ENCODE measurements at places on chromosomes 4 and X. TPM values are rescaled to one million over a fixed set of nuclear protein-coding genes. Genes with fewer than 3 reads are reported as not detected.
A peak's percentile ranks its signal among the peaks of the same experiment; 100 is the strongest.

DNA sequence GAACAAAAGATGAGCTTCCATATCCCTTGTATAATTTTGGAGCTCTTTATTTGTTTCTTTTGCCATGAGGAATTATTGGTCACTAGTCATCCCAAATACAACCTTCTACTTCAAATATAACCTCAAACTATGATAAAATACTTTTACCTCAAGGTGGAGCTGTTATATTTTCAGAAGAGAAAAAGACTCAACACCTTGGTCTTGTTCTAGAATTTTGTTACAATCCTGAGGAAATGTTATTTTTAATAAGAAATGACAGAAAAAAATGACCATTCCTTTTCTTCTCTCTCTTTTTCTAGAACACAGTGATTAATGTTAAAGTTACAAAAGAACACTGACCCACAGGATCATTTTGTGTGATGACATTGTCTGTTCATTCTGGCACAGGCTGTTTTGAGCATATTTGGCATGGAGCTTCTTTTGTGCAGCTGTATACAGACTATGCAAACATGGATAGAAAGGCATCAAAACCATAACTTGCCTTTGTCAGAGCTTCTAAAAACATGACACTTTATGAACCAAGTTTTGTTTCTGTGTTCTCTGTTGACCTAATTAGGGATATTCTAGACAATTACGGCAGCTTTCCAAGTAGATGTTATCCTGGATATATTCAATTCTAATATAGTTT lies 159.6 kb upstream of the CTSO start:
- H3K27me3 ChIP-seq, result no peaks in the 10 kb centered on the region
- no peaks in the 10 kb centered on the region for H3K36me3 ChIP-seq
- H3K4me3 ChIP-seq, result no peak overlapping the region
- peaks cover 14% of the 10 kb centered on the region for H3K4me1 ChIP-seq
- H3K27ac ChIP-seq, result no peak overlapping the region

Gene GATA1
- total RNA-seq, result not detected

Gene FAM47E
- 0.54 TPM for total RNA-seq

GRCh38 chr4:153758136-153758535 lies 1.7 kb downstream of the RNF175 start:
- DNase-seq, result no peak
- peaks cover 17% of the 10 kb centered on the region for H3K27me3 ChIP-seq
- H3K36me3 ChIP-seq, result no peaks in the 10 kb centered on the region

- DNase-seq, result peak; percentile 0
- no peaks in the 10 kb centered on the region for H3K4me1 ChIP-seq
- H3K27ac ChIP-seq, result no peak overlapping the region
- no peak overlapping the region for H3K4me3 ChIP-seq
- H3K27me3 ChIP-seq, result no peaks in the 10 kb centered on the region
Measured at GRCh38 chr4:20916106-20916505, 215.8 kb downstream of the PACRGL start.

- no peak overlapping the region for H3K27ac ChIP-seq
- peak; percentile 1 for DNase-seq
- no peak overlapping the region for H3K4me3 ChIP-seq
- H3K4me1 ChIP-seq, result no peaks in the 10 kb centered on the region
- no peaks in the 10 kb centered on the region for H3K36me3 ChIP-seq
- H3K27me3 ChIP-seq, result no peaks in the 10 kb centered on the region
Measured at GRCh38 chr4:66972087-66972486, 573.2 kb downstream of the CENPC start.

DNA sequence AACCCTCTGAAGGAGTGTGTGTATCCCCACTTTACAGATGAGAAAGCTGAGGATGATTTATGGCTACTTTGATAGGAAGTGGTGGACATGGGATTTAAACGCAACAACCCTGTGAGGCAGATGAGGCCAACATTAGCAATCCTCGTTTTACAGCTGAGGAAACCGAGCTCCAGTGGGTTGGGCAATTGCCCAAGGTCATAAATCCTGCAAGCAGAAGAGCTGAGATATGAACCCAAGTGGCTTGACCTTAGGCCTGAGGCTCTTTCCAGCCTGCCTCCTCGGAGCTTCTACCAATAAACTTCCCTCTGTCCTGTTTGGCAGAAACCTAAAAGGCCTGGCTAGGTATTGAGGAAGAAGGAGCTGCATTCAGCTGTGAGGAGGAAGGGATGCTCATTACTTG lies 185.5 kb upstream of the RBPJ start:
- no peaks in the 10 kb centered on the region for H3K36me3 ChIP-seq
- DNase-seq, result no peak
- H3K27ac ChIP-seq, result no peak overlapping the region

Gene POU3F4
- 0.31 TPM for total RNA-seq

DNA sequence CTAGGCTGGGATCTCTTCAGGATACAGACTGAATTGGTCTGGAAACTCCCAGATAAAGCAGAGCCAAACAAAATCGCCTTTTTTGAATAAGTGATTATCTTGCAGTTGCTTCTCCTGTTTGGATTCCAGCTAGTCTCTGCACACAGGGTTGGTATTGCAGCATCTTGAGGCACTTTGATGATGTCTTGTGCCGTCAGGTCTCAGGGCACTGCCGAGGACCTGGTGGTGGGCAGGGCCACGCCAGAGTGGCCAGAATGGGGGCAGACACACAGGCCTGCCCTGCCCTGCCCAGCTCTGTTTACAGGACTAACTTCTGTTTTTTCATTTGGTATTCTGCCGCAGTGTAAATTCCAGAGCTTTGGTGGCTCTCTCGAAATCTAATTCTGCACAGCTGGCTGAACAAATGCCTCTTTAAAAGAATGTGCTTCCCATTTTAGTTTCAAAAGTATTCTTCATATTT lies 276.1 kb downstream of the NR3C2 start:
- H3K4me3 ChIP-seq, result no peak overlapping the region
- no peaks in the 10 kb centered on the region for H3K36me3 ChIP-seq
- no peaks in the 10 kb centered on the region for H3K27me3 ChIP-seq
- no peak overlapping the region for H3K27ac ChIP-seq

GRCh38 chr4:184481544-184481943 lies 7.2 kb upstream of the IRF2 start:
- H3K27me3 ChIP-seq, result no peaks in the 10 kb centered on the region
- H3K27ac ChIP-seq, result no peak overlapping the region
- H3K36me3 ChIP-seq, result no peaks in the 10 kb centered on the region

- no peaks in the 10 kb centered on the region for H3K27me3 ChIP-seq
- no peaks in the 10 kb centered on the region for H3K4me1 ChIP-seq
- H3K27ac ChIP-seq, result no peak overlapping the region
- DNase-seq, result no peak
- no peak overlapping the region for H3K4me3 ChIP-seq
- no peaks in the 10 kb centered on the region for H3K36me3 ChIP-seq
Measured at GRCh38 chr4:121227341-121227792, 63.2 kb upstream of the TNIP3 start.

Data from astrocyte (in vitro differentiated cells and primary cell).